ENCODE measurements at places on chromosomes 1 and 21.

DNA sequence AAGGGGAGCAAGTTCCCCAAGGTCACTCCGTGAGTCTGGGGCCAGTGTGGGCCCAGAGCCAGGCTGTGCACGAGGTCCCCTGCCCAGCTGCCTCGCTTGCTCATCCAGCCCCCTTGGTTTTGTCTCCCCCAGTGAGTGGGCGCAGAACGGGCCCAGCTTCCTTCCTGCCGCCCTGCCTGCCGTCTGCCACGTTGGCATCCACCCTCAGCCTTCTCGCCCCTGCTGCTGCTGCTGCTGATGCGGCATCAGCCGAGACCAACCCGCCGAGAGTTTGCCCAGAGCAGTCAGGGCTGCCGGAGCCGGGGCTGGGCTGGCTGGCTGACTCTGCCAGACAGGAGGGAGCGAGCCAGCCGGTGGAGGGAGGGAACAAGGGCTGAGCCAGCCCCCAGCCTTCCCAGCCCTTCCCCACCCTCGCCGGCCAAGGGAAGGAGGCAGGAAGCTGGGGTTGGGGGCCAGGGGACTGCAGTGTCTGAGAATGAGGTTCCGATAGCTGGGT is 31.4 kb upstream of the WASF2 start:
- DNase-seq: peak; percentile 35

DNA sequence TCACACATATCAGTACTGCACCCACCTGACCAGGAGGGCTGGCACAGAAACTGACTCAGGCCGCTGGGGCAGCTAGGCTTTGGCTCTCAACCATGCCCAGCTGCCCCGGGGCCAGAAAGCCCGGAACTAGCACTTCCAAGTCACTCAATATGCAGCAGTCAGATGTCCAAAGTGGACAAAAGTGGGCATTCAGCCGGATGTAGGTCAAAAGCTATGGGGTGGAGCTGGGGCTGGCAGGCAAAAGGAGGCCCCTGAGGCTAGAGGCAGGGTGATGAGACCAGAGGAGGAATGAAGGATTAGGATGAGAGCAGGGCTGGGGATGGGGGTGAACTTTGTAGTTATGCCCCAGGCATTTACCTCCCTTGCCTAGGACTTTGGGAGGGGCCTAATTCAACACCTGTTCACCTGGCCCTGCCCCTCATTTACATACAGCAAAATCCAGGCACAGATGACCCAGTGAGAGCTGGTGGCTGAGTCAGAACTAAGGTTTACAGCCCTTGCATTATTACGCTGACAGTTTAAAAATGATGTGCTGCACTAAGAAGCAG is 30.7 kb upstream of the EDN2 start:
- no peak for DNase-seq

DNA sequence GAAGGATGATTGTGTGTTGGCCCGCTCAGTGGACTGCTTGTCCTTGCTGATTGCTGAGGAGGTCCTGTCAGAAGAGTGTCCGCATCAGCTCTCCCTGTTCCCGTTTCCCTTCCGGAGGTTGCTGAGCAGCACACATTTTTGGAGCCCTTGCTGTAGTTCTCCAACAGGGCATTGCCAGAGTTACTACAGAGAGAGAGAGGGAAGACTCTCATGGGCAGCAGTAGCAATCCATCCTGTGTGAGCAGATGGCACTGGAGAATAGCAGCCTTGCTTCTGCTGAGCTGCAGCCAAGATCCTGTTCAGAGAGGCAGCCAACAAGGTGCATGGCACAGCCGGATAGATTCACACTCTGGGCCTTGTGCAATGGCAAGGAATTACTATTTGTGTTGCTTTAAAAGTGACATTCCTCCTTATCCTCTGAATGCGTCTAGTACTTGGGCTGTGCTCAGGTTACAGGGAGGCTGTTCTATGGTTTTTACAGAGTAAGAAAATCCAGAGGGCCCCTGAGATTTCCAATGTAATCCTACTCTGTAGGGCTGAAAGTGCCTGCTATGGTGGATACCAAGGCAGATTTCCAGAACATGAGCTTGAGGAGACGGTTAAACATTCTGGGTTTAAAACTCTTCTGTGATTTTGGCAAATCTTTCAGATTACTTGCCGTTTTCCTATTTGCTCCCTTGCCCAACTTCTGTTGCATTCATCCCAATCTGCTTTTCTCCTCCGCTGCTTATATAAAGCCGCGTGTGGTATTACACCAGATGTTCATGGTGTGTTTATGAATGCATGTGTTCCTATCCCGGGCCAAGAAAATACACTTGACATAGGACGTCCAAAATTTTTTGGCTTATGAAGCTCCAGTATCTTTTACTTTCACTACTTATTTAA is 27.4 kb downstream of the AK4 start:
- DNase-seq: no peak

DNA sequence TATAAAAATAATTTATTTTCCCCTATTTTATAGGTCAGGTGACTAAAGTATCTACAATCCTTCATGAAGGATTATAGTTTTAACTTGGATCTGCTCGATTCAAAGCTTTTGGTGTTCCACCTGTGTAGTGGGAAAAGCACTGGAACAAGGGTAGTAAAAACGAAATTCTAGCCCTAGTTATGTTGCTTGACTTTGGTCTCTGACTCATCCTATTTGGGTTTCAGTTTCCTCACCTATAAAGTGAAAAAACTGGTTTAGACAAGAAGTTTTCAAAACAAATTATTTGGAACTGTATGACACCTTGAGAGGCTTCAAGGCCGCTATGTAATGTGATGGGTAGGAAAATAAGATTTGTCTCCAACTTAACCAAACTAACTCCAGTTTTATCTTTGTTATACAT is 505.2 kb upstream of the ZRANB2 start:
- DNase-seq: no peak

DNA sequence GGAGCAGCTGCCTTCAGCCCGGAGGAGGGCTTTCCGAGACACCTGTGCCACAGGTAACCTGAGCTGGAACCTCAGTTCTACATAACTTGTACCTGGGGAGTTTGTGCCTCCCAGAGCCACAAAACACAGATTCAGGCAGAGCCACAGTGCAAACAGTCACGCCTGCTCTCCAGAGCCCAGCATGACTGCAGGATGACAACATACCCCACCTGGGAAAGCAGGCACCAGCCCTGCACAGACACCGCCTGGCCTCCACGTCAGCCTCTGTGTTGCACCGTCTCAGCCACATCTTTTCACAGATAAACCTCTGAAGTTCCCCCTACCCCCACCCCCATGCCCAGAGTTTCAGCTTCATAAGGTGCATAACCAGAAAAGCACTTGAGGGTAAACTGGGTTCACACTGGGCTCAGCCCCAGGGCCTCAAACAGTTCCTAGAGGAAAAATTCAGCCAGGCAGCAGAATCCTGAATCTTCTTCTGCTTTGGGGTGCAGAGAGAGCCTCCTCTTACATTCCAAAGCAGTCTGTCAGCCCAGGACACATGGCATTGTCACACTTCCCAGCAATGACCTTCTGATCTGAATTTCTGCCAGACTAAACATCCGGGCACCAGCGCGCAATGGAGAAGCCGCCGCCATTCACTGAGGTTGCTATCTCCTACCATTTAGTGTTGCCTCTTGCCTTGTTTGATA is 229.5 kb downstream of the TOMM20 start:
- DNase-seq: no peak

DNA sequence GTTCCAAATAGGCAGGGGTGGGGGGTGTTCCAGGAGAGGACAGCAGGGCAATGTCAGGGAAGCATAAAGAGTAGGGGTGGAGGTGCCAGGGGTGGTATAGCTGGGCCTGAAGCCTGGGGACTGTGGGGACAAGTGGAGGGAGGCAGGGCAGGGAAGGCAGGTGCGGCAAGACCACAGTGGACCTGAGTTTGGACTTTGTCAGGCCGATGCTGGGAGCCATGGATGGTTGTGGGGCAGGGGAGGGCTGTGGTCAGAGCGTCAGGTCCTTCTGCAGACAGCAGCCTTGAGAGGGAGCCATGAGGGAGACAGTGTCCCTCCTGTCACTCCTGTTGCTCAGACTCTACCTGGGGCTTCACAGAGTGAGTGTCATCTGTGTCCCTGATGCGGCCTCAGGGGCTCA is 320.3 kb downstream of the PTPRU start:
- DNase-seq: no peak

DNA sequence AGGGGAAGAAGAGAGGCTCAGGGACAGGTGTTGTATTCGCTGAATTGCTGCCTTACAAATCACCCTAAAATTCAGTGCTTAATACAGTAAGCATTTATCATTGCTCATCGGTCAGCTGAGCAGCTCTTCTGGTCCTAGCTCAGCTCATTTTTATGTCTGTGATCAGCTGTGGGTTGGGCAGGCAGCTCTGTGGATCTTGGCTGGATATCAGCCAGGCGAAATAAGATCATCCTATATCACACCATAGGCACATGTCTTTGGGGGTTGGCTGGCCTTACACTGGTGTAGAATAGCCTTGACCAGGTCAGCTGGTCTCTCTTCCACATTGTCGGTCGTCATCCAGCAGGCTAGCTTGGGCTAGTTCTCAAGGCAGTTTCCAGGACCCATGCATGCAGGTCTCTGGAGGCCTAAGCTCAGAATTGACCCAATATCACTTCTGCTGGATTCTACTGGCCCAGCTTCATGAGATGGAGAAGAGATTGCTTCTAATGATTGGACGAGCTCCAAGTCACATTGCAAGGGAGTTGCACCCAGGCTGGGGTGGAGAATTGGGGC is 448.6 kb downstream of the KIF26B start:
- no peak for DNase-seq

- no peak for DNase-seq
Observed at GRCh38 chr1:217721692-217722091, 90.5 kb downstream of the SPATA17 start.

DNA sequence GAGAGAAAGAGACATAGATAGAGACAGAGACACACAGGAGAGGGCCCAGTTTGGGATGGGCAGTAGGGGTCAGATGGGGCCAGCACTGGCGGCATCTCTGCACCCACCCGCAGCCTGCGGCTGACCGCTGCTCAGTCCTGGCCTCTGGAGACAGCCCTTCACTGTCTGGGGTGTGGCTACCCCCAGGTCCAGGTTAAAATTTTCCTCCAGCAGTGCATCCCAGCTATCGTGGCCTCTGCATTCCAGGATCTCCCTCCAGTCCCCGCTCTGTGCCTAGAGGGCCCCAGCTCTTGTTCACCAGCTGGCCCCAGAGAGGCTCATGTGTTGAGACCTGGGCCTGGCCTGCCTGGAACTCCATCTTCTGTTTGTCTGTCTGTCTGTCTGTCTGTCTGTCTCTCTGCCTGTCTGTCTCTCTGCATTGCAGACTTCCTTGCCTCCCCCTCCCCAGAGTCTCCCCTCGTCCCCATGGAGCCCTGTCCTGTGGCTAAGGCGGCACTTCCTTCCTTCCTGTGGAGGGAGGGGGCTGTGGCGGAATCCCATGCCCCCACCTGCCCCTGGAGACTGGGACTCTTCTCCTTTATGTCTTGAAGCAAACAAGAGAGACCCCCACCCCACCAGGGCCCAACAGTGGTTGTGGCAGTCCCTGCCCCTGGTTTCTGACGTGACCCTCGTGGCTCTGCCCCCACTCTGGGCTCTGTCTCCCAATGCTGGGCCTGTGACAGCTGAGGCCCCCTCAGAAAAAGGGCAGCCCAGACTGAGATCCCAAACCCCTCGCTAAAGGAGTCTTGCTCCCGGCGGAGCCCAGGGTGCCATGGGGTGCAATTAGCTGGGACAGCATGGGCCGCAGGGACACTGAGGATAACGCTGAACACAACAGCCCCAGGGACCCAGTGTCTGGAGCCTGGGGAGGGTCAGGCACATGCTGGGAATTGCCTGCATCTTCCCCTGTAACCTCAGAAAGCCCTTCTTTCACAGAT is 241.8 kb downstream of the NPHP4 start:
- DNase-seq: no peak

- DNase-seq: no peak
Observed at GRCh38 chr1:227197064-227197463, 121.2 kb downstream of the CDC42BPA start.

GRCh38 chr1:68232289-68233148 is at the start of gene WLS:
TSS of gene WLS (minus strand) at chr1:68232523. CDS start at chr1:68232299, 224 bp downstream.
- peak; percentile 3 for DNase-seq

DNA sequence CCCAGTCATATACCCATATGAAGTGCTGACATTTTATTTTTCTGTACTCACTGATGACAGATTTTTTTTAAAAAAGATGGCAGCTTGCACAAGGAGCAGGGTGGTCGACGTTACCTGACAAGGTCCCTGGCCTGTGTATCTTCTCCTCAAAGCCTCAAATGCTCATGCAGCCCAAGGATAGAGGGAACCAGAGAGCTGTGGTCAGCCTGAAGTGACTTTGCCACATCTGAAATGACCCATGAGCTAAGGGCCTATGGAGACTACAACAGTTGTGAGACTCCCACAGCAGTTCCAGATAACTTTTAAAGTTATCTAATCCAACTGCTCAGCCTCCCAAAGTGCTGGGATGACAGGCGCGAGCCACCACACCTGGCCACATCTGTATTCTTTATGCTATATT is 131.1 kb downstream of the GLUL start:
- no peak for DNase-seq

GRCh38 chr1:226661965-226662364 is 77.1 kb downstream of the ITPKB start:
- no peak for DNase-seq

DNA sequence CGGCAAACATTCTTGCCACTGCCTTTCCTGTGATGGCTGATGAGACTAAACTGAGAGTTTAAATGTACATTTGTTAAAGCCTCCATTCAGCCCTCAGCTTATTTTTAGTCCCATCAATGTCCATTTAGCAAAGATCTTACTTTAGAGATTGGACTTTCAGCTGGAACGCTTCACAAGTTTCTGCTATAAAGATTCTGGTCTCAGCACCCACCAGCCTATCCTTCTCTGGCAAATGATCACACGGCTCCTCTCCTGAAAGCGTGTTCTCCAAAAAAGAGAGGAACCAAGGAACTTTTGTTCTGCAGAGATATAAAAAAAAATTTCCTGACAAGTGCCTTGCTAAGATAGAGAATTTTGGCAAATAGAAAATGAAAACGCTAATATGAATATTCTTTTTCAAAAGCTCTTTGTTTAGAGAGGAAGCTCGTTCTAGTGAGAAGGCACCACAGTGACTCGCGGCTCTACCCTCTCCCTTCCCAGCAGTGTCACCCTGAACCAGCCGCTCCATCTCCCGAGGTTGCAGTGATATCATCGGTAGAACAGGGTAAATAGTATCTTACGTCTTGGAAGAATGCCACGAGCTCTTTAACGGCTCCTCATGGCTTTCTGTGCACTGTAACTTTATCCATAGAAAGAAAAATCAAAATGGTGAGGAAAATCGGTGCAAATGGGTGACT is 200.2 kb downstream of the APP start:
- DNase-seq: no peak

- no peak for DNase-seq
Observed at GRCh38 chr1:228980232-228980937, 245.1 kb downstream of the RHOU start.
